ENCODE measurements at places on chromosomes 2 and 18. TPM values are rescaled to one million over a fixed set of nuclear protein-coding genes. Genes with fewer than 3 reads are reported as not detected.

DNA sequence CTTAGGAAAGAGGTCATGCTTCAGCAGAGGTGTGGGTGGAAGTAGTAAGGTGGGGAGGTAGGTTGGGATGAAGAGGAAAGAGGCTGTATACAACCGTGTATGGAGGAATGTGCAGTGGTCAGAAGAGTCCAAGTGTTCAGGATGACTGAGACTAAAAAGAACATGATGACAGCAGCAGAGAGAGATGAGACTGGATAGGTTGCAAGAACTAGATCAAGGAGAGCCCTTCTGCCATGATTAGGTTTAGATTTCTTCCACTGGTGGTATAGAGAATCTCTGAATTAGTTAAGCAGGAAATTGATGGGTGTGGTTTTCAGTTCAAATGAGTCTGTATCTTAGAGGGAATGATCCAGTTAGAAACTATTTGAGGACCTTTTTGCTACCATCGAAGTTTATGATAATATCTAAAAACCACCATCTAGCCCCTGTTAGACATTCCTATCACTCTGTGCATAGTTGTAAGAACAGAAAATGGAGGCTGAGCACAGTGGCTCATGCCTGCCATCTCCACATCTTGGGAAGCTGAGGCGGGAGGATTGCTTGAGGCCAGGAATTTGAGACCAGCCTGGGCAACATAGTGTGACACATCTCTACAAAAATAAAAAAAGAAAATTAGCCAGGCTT, 221.0 kb downstream of the LTBP1 start:
- DNase-seq = no peak

GRCh38 chr2:112818094-112818902, 18.3 kb downstream of the IL1B start:
- no peak for DNase-seq

- DNase-seq = no peak
Measured at GRCh38 chr2:160419776-160420505, 73.7 kb downstream of the RBMS1 start.

Gene TBR1
- total RNA-seq = 0.10 TPM

Gene GKN1
- total RNA-seq = not detected

Gene DTNA
- 123 TPM for total RNA-seq

DNA sequence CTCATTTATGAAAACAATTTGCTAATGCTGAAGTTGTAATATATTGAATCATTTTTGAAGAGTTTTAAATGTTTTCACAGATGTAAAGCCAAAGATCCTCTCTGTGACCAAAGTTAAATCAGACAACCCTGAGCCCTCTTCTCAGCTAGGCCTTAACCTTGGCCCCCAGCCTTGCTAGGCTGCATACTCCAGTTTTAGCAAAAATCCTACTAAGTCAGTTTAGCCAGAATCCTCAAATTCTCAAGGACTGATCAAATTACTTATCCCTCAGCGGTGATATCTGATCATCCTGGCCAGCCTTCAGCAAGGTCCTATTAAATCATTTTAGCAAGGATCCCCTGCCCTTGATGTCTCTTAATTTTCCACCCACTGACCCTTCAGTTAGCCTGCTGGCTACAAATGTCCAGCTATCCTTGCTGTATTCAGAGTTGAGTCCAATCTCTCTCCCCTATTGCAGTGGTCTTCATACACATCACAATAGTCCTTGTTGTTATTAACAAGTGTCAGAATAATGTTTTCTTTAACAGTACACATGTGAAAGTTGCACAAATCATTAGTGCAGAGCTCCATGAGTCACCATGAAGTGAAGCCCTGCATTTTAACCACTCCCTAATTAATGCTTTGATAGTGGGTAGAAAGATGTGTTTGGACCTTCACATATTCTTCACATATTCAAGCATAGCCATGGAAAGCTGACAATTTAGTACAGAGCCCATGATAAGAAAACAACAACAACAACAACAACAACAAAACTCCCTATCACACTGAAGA, 206.4 kb downstream of the NBAS start:
- DNase-seq = no peak

DNA sequence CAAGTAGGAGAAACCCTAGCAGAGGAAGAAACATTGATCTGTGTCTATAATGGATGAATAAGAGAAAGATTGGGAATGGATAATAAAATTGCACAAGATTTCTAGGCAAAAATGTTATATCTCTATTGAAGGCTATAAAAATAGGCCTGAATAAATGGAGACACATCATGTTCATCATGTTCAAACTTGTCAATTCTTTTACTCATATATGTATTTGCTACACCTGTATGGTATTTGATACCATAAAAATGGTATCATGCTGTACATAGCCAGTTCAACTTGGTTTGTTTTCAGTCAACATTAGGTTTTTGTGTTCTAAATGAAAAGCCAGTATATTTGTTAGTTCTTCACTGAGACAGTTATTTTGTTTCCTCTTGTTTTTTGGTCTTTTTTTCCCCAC, 132.2 kb upstream of the RNF152 start:
- no peak for DNase-seq

Gene SNED1
- 93.7 TPM for total RNA-seq

Gene FMNL2
- total RNA-seq = 81.1 TPM

- DNase-seq = no peak
Measured at GRCh38 chr2:188291617-188292347, at the start of gene GULP1. Gene GULP1 (plus strand): TSS chr2:188291874. CDS start chr2:188477703, 185,829 bp downstream.

GRCh38 chr2:150465703-150466569, 21.5 kb downstream of the RND3 start:
- DNase-seq = no peak
